ENCODE measurements at places on chromosomes 3 and 15. TPM values are rescaled to one million over a fixed set of nuclear protein-coding genes. Genes with fewer than 3 reads are reported as not detected.

Gene SLC51A
- polyA plus RNA-seq, result 8.2 TPM

Gene OXTR
- polyA plus RNA-seq, result 1.4 TPM

Gene ARHGAP11A
- 19.5 TPM for polyA plus RNA-seq

Gene SSUH2
- polyA plus RNA-seq, result 1.9 TPM

Gene NR1I2
- polyA plus RNA-seq, result 0.63 TPM

Gene PP2D1
- polyA plus RNA-seq, result 0.70 TPM

Gene CRYGS
- 10.4 TPM for polyA plus RNA-seq

Gene GOLGA6L7
- 1.1 TPM for polyA plus RNA-seq
